ENCODE measurements at places on chromosomes 1 and 21.
A peak's percentile ranks its signal among the peaks of the same experiment; 100 is the strongest.

- no peak for DNase-seq
Measured at GRCh38 chr1:234543442-234544086, 64.6 kb upstream of the TARBP1 start.

GRCh38 chr1:115262886-115263285 lies 75.2 kb downstream of the NGF start:
- DNase-seq: no peak

GRCh38 chr1:110150330-110151174 lies at the start of gene SLC6A17:
Gene SLC6A17 (plus strand): TSS chr1:110150494. CDS start chr1:110166930, 16,436 bp downstream.
- no peak for DNase-seq

- no peak for DNase-seq
Measured at GRCh38 chr1:65942476-65942875, 149.8 kb downstream of the PDE4B start.

DNA sequence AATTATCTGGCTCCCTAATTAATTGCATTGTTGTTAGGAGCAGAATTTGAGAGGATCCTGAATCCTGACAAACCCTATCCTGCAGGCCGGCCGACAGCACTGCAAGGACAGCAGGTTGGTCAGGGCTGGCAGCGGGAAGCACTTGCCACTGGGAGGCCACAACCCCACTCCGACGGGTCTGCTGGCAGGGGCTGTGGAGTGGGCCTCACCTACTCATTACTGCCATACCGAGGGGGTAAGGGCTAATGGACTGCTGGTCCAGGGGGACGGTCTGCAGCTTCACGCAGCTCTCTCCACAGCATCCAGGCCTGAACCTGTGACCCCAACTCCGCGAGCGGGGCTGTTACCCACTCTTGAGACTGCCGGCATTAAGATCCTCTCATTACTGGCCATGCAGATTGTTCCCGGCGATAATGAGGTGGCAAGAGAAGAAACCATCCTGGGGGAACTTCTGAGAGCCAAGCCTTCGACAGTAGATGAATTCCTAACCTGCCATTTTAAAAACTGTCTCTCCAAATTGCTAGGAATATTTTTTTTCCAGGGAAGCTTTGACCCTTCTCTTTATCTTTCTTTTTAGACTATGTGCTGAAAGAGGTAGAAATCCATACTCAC lies 501.3 kb downstream of the OMA1 start:
- no peak for DNase-seq

DNA sequence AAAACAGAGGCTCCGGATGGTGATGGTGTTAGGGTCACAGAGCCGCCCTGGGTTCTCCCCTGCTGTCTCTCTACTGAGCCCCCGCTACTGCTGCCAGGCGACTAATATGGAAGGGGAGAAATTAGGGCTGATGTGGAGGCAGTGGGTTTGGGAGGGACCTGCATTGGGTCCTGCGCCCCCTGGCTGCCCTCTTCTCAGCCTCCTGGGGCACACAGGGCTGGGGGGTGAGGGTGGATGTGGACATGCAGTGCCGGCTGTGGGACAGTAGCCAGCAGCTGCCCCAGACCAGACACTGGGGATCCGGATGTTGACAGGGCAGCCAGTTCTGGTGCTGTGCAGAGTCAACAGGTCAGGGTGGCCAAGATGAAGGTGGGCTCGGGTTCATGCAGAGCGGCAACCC lies 1.5 kb upstream of the CLCNKB start:
- no peak for DNase-seq

GRCh38 chr1:229318056-229318455 lies 24.8 kb downstream of the CCSAP start:
- DNase-seq: no peak

DNA sequence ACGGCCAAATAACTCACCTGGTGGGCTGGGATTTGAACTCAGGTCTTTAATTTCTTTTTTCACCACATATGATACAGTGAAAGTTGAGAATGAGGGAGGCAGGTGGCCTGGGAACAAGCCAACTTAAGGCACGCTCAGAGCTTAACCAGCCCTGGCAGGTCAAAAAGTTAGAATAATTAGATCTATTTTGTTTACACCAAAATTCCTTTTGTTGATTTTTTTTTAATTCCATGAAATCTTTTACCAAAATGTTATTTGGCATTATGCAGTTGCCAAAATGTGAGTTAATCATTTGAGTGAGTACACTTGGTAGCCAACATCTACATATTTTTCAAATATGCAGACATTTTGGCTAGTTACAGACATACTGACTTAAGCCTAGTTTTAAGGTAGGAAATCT lies 36.8 kb downstream of the LHX8 start:
- DNase-seq: no peak

GRCh38 chr21:45954261-45954660 lies 27.3 kb upstream of the COL6A1 start:
- DNase-seq: no peak

DNA sequence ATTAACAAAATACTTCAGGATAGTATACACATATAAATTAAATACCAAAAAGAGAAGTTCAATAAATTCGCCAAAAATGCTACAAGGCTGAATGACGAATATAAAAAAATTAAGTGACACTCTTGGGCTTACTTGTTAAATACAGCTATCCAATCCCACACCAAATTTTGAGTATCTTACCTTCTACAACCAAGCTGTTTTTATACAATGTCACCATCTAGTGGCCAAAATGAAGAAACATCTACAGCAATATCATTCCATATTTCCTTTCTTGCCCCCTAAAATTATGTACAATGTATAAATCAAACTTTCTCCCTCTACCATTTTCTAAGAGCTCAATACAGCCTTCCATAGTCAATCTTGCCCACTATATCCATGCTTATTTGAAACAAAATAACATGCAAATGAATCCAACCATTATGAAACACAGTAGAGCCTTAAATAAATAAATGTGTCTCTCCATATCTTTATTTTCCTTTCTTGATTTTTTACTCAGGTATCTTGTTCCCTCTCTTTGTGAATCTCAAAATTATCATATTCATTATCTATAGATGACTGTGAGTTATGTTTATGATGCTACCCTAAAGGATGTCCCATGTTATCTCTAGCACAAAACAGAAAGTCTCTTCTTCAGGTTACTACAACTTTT lies 86.3 kb downstream of the ACBD6 start:
- DNase-seq: no peak

GRCh38 chr1:9455487-9456234 lies 83.6 kb upstream of the SLC25A33 start:
- DNase-seq: peak; percentile 21

- DNase-seq: no peak
Measured at GRCh38 chr1:1461721-1462317, 9.7 kb upstream of the ATAD3B start.

DNA sequence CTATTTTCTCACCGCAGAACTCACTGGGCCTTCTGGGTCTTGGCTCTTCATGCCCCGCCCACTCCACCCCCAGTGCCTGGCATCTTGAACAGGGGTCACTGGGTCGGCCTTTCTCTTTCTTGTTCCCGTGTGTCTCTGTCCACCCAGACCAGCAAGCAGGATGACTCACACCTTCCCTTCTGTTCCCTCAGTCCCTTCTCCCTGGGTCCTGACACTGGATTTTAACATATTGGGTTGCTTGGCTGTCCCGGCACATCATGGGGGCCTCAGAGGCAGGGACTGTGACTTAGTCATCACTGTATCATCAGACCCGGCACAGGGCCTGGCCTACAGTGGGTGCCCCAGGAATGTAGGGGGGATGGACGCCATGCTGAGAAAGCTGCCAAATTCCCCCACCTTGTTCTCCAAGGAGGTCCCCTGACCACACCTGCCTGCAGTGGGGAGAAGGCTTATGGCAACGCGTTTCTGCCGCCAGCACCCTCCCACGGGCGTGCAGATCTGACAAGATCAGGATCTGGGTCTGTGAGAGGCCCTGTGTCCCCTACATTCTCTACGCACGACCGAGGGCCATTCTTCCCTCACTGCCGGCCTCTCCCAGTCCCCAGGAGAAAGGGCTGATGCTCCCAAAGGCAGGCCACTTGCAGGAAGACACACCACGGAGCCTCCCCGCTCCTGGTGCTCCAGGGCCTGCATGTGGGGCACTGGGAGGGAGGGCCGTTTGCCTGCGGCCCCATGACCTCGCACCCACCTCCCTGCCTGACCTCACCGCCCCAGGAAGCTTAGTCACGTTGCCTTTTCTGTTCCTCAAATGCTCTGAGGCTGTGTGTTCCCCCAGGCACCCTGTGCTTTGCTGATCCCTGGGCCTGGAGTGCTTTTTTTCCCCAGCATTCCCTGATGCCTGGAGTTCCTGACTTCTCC lies 157.2 kb upstream of the TMEM51 start:
- DNase-seq: no peak

GRCh38 chr21:42112857-42113256 lies 41.7 kb downstream of the UMODL1 start:
- no peak for DNase-seq

DNA sequence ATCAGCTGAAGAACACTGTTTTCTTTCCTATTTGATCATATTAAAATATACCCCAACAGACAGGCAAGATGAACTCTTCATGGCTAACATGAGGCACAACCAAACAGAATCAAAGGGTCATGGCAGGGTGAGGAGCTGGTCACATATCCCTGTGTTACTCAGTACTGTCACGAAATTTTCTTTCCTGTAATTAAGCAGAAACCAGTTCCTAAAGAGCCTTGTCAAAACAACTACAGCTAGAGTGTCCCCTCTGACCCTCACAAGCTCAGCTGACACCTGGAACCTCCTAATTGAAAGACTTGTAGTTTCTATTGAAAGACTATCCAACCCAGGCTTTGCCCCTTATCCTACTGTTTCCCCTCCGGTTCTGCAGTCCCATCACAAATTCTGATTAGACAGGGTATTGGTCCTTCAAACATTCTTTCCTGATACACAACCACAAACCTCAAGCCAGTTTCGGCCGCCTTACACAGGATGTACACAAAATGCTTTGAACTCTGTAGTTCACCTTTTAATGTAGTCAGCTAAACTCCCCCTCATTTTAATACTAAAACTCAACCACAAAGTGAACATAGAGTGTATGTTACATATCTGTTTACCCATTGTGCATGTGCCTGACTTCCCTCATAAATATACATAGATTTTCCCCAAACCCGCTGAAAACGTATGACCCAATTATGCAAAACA lies 651.9 kb downstream of the MRPL39 start:
- no peak for DNase-seq

DNA sequence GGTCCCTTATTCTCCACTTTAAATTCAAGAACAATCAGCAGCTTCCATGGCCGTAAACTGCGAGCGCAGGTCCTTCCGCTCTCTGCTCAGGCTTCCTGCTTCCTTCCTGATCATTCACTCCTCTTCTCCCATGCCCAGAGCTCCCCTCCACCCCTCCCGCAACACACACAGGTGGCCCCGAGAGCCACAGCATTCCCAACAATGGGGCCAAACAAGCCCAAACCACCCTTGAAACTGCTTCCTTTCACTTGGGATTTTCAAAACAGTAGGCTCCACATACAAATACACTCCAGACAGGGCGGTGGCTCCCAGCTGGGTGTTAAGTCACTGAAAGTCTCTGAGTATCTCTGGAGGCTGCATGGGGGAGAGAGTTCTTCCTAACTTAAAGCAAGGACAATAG lies 11.4 kb downstream of the FAM89A start:
- no peak for DNase-seq

DNA sequence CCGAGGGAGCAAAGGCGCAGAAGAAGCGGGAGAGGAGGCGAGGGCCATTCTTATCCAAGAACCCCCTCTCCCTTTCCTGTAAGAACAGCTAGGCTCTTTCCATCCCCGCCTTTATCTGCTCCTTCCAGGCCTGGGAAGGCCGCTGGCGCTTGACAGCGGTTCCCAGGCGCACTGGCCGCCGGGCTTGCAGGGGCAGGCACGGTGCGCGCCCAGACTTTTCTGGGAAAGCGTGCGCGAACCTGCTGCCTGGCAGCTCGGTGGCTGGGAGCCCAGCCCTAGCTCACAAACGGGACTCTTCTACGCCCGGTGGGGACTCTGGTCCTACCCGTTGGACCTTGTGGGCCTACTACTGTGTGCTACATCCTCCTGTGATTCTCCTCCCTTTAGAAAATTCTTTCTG lies 8.8 kb upstream of the IFNLR1 start:
- no peak for DNase-seq

DNA sequence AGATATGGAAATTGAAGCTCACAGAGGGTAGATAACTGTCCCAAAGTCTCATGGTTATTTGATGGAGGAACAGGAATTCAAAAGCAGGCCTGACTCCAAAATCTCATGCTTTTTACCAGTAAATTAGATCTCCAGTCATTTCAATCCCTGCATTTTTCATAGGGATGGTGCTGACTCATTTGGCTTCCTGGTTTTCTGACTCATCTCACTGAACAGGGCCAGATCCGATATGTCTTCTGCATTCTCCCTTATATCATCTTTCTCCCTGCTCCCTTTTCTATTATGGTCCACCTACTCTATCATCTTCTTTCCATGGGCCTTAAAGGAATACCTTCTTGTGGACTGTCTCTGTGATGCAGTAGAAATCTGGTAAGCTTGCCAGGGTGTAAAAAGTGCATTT lies 187.2 kb downstream of the FGGY start:
- DNase-seq: no peak

- no peak for DNase-seq
Measured at GRCh38 chr1:233333086-233333485, 5.6 kb downstream of the MAP3K21 start.

- DNase-seq: no peak
Measured at GRCh38 chr1:218394989-218395388, 49.9 kb downstream of the TGFB2 start.

- DNase-seq: no peak
Measured at GRCh38 chr21:45060675-45061311, 13.6 kb upstream of the ADARB1 start.

DNA sequence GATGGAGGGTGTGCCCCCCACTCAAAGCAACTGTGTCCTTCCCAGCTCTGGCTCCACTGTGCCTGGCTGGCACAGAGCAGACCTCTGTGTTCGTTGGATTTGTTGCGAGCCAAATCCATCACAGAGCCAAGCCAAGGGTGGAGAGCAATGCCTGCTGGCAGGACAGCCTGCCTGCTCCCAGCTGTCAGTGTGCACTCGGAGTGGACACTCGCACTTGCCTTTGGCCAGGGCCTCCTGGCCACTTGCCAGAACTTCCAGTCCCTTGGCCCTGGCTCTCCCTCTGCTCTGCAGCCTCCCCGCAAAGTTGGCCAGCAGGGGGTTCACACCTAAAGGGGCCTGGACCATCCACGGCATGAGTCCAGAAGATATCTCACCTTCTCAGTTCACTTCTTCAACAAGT lies 16.4 kb downstream of the HEYL start:
- no peak for DNase-seq

DNA sequence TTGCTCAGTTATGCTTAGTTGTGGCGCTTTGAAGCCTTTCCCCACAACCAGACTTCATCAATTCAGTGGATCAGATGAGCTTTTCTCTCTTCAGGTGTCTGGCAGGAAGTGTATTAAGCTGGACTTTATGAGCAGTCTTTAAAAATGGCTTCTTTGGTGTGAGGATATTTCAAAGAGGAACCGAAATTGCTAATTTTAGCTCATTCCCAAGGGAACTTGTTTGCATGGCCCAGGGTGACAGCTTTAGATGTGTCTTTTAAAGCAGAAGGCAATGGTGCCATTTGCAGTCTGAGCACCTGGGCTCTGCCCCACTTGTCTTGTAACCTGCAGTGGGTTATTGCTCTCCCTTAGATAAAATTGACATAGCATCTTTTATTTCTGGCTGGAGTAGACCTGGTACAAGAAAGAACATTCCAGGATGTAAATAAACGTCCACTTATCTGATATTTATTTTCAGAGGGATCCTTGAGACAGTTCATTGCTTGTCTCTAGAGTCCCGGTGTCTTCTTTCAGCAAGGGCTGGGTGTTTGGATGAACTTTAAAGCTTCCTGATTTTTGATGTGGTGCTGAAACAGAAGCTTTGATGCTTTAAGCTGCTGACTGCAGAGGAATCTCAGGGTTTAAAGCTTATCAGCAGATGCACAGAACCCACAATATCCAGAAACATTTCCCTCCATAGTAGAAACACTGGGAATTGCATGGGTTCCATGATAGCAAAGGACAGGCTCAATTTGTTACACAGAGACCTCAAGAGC lies 241.7 kb downstream of the ADGRL2 start:
- DNase-seq: no peak
